ENCODE measurements at places on chromosomes 12 and 14.

- no peak for ATAC-seq
These were observed 316.4 kb downstream of the BCAT1 start for GRCh38 chr12:24632466-24632865.

- ATAC-seq = peak; percentile 98
These were observed 54.4 kb downstream of the ARL6IP4 start for GRCh38 chr12:123034865-123035264.

DNA sequence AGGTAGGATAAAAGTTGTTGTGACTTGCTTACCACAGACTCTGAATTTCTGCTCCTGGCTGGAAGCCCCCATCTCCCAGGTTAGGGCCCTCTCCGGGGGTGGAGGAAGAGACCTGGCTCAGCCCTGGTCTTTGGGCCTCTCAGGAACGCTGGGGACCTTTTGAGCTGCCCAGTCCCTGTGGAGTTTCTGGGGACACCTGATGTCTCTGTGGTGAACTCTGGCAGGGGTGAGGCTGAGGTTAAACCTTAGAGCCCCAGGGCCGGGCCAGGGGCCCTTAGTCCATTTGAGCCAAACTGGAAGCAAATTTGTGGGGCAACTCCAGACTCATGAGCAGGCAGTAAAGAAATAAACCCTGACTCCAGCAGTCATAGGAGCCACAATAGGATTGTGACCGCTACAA, 112.1 kb downstream of the ADGRD1 start:
- no peak for ATAC-seq

- peak; percentile 98 for ATAC-seq
These were observed 61.1 kb downstream of the RPS6KA5 start for GRCh38 chr14:90999299-90999698.

GRCh38 chr12:121560392-121561008, 20.3 kb downstream of the KDM2B start:
- no peak for ATAC-seq

GRCh38 chr14:65938738-65939137, 526.2 kb downstream of the FUT8 start:
- ATAC-seq = no peak

DNA sequence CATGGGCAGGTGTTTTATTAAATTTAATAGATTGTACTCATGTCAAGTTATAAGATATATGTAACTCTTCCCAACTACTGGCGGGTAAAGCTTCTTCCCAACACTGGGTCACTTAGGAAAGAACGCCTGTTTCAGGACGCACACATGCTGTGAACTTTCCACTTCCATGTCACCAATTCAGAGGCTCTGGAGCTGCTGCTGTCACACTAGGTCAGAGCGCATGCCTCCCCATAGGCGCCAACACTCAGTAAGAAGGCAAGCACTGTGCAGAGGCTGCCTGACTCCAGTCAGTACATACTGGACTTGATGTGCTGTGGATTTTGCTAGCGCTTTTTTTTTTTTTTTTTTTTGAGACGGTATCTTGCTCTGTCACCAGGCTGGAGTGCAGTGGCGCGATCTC, 17.2 kb downstream of the SLC15A4 start:
- ATAC-seq = no peak

- no peak for ATAC-seq
These were observed 57.6 kb downstream of the CNTN1 start for GRCh38 chr12:40749863-40750262.

GRCh38 chr14:67464879-67465278, 23.6 kb downstream of the TMEM229B start:
- ATAC-seq = no peak

DNA sequence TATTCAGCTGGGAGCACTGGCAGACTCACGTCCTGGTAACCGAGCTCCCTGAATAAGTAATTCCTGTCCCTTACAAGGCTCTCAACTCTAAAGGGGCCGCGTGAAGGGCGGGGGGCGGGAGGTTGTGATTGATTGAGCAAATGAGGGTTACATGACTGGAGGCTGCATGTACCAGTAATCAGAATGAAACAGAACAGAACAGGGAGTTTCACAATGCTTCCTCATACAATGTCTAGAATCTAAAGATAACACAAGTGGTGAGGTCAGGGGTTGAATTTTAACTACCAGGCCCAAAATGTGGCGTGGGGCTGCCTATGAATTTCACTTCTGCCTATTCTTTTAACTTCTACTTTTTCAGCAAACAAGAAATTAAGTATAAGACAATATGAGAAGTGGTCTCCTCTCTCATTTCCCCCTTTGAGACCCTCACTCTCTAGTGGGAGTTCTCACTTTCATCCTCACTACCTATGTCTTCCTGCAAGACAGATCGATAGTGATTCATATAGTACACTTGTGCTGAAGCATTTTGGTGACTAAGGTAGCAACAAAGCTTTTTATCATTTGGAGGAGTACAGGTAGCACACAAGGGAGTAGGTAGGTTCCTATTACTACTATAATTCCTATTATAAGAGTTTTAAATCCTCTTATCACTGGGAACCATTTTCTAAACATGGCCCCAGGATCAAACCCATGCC, 239.8 kb downstream of the KTN1 start:
- ATAC-seq = no peak

DNA sequence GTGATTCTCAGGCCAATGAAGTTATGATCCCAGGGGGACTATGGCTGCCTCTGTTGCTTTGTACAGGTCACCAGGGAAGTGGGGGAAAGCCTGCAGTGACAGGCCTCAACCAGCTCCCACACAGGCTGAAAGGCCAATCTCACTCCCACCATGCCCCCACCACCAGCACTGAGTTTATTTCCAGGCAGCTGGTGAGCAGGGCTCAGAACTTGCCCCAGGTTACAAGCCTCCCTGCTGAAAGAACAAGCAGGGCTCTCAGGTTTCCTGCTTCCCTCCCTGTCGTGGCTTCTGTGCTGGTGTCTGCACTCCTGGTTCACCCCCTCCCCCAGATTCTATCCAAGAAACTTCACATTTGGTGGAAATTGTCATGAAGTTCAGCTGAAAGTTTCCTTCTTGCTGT, 260.3 kb downstream of the CCDC59 start:
- ATAC-seq = no peak

- ATAC-seq = no peak
These were observed 7.4 kb downstream of the MOK start for GRCh38 chr14:102297436-102298170.

- peak; percentile 52 for ATAC-seq
These were observed 7.3 kb upstream of the TRPV4 start for GRCh38 chr12:109840305-109841074.

- ATAC-seq = no peak
These were observed 63.3 kb downstream of the GTF2A1 start for GRCh38 chr14:81157431-81157830.

GRCh38 chr12:50746431-50746830, 17.5 kb upstream of the ATF1 start:
- no peak for ATAC-seq

DNA sequence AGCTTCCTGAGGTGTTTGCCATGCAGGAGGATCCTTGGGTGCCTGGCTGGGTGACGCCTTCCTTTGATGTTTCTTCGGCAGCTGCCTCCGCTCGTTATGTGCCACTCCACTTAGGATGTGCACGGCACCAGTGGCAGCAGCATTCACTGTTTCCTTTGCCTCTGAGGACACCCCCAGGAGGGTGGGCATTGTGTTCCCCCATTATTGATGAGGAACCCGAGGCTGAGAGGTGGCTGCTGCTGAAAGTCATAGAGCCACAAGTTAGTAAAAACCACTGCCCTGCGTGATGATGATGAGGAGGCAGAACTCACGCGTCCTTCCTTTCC, 41.2 kb downstream of the EP400 start:
- no peak for ATAC-seq

- peak; percentile 82 for ATAC-seq
These were observed 51.6 kb downstream of the RESF1 start for GRCh38 chr12:32010631-32011336.

- ATAC-seq = peak; percentile 1
These were observed 1.3 kb downstream of the ZC3H10 start for GRCh38 chr12:56119361-56119796.

DNA sequence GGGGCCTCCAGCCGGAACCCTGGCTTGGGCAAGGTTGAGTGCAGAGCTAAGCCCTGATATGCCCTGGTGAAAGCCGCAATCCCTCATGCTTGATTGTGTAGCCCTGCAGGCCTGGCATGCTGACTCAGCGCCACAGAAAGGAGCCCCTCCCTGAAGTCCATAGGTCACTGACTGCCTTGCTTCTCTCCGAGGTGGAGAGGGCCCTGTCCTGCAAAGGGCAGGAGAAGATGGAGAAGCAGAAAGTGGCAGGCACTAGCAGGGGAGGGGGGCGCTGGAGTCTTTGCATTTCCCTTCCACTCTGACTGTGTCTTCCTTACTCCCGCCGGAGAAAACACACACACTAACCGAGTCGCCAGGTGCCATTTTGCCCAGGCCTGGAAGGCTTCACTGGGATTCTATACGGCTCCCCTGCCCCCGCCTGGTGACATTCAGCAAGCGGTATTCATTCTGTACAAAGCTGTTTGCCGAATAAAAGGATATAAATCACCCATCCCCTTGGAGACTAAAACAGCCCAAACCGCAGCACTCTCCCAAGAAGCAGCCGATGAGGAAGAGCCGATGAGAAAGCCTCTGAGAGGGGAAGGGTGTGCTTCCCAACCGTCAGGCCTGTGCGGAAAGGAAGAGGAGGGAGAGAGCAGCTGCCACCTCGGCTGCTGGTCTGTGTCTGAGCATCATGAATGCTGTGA, 69.8 kb downstream of the SLC6A12 start:
- ATAC-seq = peak; percentile 83
